Activated T-helper 1 cell treated with anti-CD3 and anti-CD28 coated beads, Interleukin-2, amount 50 U/mL, for 16 hours (primary cell): ENCODE measurements at places on chromosomes 1 and 21.

DNA sequence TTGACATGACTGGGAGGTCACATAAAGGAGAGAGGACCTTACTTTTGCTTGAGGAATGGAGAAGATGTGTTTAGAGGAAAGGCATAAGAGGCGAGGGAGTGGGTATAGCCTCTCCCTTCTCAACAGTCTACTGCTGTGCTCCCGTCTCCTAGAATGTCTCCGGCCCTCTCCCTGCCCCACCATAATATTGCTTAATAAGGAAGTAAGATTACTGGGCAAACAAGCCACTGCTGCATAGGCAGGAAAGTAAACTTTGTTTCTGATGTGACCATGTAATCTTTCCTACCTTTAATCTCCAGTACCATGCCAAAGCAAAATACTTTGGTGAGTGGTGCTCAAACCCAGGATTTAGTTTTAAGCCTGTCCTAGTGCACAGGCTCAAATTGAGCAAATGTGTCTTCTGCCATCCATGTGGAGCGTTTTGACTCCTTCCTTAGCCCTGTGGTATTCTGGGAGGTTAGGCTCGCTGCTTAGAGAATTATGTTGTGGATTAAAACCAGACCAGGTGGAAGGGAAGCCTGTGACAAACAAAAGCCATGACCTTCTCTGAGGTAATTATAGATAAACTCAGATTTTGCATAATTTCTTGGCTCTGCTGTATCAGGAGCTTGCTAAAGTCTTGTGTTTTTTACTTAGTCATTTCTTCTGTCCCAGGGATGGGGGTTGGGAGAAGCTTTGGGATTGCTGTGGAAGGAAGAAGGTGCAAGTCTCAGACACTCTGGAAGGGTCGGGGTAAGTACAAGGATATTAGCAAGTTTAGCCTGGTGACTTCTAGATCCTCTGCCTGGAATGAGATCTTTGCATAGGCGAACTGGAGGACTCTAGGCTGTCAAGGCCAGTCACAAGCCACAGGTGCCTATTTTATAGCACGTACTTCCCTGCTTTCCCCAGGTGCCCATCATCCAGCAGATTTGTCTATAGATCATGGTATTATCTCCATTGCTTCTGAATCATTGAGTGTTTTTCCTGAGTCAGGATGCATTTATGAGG is 34.5 kb upstream of the DIPK1A start:
- DNase-seq = no peak

GRCh38 chr1:110370827-110371226 is 20.0 kb downstream of the SLC16A4 start:
- DNase-seq = no peak

DNA sequence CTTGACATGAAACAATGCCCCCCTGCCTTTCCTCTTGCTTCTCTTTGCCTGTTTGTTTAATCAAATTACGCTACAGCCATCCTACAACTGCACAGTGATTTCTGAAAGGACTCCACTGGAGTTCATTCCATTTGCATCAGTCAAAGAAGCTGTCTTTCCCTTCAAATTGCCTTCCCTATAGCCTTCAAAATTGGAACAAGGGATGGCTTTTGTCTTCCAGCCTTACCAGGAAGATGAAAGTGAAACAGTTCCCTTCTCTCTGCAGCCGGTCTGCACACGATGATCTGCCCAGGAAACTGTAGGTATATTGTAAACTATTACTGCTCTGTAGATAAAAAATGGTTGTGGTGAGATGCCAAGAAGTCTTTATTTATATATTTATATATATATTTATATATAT is 65.6 kb upstream of the ETS2 start:
- no peak for DNase-seq

DNA sequence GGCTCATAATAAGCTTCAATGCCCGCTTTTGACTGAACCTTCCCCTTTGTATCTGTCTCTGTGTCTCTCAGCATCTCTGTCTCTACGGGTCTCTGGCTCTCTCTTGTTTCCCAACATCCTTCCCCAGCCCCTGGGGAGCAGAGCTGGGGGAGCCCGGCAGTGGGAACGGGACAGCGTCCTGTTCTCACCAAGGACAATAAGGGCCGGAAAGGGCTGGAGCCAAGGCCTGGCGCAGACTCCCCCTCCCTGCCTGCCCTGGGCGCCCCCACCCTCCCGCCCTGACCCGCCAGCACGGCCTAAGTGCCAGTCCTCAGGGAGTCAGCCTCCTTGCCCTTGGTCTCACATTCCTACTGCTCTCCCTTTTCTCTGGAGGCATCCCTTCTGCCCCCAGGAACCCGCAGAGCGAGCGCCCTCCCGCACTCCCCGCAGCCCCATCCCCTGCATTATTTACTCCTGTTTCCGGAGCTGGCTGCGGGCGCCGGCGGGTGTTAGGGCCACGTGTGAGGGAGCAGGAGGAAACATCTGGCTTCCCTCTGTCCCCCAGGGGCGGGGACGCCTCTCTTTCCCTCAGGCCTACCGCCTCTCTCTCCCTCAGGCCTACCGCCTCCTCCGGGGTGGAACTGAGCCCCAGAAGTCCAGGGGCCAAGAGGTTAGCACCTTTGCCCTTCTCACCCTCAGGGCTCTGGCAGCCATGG is 6.5 kb downstream of the KRTCAP2 start:
- no peak for DNase-seq

DNA sequence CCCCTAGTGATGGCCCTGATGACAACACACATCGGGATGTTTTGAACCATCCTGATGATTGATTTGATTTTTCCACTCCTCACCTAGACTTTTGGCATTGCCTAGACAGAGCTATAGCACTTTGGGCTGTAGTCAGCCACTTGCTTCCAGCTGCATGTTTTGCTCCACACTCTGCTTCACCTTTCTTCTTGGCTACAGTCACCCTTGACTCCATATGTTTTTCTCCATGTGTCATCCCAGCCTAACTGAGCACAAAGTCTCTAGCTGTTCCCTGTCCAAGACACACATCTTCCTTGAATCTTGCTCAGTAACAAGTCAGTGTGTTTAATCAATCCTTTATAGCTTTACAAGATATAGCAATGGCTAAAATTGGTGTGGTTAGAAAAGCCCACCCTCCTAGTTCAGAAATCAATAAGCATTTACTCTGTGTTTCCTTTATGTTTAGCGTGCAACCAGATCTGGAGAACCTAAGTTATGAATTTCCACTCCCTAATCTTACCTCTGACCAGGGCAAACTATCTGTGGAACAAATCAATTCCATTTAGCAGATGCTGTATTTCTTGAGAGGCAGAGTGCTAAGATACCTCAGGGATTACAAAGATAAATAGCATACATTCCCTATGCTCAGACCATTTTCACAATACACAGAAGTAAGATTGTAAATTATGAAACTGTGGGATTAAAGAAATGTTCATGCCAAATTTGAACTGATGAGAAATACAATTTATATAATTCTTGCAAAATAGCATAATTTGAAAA is 98.4 kb upstream of the LYPLAL1 start:
- DNase-seq = no peak

- DNase-seq = no peak
These were observed 102.0 kb downstream of the KIF14 start for GRCh38 chr1:200518524-200518923.

GRCh38 chr1:14968251-14968851 is 185.2 kb upstream of the TMEM51 start:
- no peak for DNase-seq

GRCh38 chr21:46095814-46096595 is 1.9 kb upstream of the COL6A2 start:
- DNase-seq = no peak

DNA sequence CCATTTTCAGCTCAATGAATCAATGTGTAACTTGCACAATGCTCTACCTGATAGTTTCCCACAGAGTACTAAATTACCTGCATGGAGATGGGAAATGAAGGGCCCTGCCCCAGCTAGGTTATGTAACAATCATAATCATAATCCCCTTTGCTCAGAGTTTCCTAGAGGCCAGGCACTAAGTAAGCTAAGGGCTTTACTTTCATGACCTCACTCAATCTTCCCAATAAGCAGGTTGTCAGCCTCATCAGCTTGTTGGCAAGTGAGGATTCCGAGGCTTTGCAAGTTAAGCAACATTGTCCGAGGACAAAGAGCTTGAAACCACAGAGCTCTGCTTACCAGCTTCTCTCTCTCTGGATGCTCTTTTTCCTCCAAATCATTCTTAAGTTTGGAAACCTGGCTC is 64.1 kb upstream of the NTPCR start:
- DNase-seq = no peak

GRCh38 chr1:12098786-12099185 is 35.7 kb downstream of the TNFRSF8 start:
- DNase-seq = no peak

GRCh38 chr1:1304331-1305299 is 3.1 kb downstream of the ACAP3 start:
- no peak for DNase-seq
